Bronchial smooth muscle cell (primary cell): ENCODE measurements at places on chromosomes 16 and 17. TPM values are rescaled to one million over a fixed set of nuclear protein-coding genes. Genes with fewer than 3 reads are reported as not detected.

PRM3 gene
- not detected in 2 replicates for total RNA-seq

PPP1R27 gene
- not detected in 2 replicates for total RNA-seq

ARL16 gene
- total RNA-seq: 21.5 and 34.0 TPM in 2 replicates

CFAP119 gene
- 0.69 and 1.6 TPM in 2 replicates for total RNA-seq

TAC4 gene
- not detected in 2 replicates for total RNA-seq

LITAFD gene
- total RNA-seq: not detected in 2 replicates

GH2 gene
- not detected in 2 replicates for total RNA-seq

ELMO3 gene
- total RNA-seq: 0.26 and 0.32 TPM in 2 replicates

SLC25A10 gene
- 2.7 and 5.4 TPM in 2 replicates for total RNA-seq

TBC1D3I gene
- total RNA-seq: not detected in 2 replicates

PIK3R6 gene
- total RNA-seq: not detected in 2 replicates
